Activated B cell treated with CpG ODN at 0.5 μM for 24 hours (primary cell): ENCODE measurements at places on chromosomes 3 and 15.

DNA sequence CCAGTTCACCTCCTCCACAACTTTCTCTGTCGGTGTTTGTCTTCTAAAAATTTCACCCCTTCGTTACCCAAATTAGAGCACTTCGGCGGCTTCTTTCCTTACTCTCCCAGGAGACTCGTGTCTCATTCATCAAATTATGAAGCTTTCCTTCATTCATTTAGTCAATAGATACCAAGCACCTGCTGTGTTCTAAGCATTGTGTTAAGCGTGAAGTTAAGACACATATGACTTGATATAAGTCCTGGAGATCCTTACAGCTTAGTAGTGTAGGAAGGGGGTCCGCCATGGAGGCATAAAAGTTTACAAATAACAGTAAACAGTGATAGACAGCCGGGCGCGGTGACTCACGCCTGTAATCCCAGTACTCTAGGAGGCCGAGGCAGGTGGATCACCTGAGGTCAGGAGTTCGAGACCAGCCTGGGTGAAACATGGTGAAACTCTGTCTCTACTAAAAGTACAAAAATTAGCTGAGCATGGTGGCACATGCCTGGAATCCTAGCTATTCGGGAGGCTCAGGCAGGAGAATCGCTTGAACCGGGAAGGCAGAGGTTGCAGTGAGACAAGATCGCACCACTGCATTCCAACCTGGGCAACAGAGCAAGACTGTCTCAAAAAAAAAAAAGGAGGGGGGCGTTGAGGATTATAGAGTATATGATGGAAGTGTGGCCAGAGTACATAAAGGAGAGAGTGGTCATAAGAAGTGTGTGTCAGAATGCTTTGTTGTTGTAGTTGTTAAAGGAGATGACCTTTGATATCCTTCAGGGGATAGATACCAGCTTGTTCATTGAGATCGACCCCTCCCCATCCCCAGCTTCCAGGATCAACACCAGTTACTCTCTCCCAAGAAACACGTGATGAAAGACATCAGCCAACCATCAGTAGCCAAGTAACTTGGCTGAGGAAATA is 744 bp upstream of the CCDC32 start:
- DNase-seq: no peak

DNA sequence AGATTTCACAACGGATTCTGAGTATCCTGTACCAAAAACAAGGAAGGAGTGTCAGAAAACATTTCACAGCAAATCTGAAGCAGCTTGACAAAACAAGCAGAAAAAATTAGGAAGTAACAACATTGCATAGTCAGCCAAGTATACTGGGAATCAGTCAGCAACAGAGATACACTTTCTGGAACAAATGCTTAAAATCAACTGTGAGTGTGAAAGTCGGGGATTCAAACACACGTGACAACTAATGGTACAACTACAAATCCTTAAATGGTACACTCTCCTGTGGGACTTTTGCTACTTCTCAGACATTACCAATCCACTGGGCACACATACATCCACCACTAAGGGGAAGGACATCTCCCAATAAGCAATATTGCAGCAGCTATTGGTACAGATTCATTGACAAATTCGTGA is 296.6 kb upstream of the MME start:
- DNase-seq: no peak

- no peak for DNase-seq
Measured at GRCh38 chr3:194638991-194639605, 5.9 kb upstream of the TMEM44 start.

GRCh38 chr15:66096688-66097058 is 156.9 kb downstream of the MEGF11 start:
- no peak for DNase-seq

- no peak for DNase-seq
Measured at GRCh38 chr3:131819381-131820055, 215.3 kb downstream of the CPNE4 start.

DNA sequence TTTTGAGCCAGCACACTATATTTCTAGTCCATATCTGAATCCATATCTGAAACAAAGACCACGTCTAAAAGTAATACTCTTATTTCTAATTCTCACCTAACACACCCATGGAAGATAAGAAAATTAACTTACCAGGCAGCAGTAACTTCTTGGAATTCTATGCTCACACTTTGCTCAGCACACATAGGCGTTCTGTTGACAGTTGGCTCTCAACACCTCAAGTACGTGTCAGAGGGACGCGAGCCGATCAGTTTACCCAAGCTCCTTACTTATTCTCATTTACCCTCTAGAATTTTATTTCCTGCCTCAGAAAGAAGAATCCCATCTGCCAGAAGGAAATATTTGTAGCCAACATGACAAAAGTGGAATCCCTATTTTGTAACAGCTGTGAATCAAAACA is 911.9 kb downstream of the FHIT start:
- DNase-seq: no peak
